ENCODE measurements at places on chromosomes 2 and 18.

DNA sequence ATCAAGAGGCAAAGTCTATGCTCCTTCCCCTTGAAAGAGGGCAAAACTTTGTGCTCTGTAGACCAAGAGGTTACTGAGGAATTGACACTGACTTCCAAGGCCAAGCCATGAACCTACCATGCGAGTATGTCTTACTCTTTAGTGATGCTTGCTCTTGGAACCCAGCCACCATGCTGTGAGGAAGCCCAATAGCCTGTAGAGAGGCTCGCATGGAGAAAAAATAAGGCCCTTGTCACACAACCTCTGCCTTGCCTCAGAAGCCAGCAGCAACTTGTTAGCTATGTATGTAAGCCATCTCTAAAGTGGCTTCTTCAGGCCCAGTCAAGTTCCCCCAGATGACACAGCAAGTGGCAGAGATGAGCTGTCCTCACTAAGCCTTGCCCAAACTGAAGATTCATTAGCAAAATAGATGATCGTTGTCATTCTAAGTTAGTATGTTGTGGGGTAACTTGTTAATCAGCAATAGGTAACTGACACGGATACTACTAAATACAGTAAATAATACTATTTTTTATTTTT lies 66.1 kb upstream of the RGPD5 start:
- no peak for DNase-seq

GRCh38 chr18:48798334-48799245 lies 152.2 kb downstream of the SMAD7 start:
- DNase-seq, result no peak

DNA sequence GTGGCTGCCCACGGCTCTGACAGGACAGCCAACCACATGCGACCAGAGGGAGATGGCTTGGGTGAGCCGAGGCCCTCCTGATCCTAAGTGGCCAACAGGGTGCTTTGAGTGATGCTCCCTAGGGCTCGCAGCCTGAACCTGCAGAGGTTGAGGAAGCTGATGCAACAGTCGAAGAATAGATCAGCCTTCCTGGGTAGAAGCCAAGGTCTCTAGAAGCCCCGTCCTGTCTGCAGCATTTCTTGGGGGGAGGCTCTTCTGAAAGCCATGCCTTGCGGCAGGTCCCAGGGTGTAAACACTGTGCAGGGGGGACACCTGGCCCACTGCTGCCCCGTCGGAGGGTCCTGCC lies 136.4 kb downstream of the HDAC4 start:
- no peak for DNase-seq

- peak; percentile 2 for DNase-seq
Measured at GRCh38 chr2:35963824-35964223, 391.8 kb upstream of the CRIM1 start.

GRCh38 chr18:42588786-42589185 lies 526.7 kb downstream of the RIT2 start:
- no peak for DNase-seq

GRCh38 chr2:32330136-32330535 lies 26.7 kb upstream of the BIRC6 start:
- DNase-seq, result no peak

- peak; percentile 83 for DNase-seq
Measured at GRCh38 chr2:65264821-65265670, 37.4 kb downstream of the ACTR2 start.

Data from ELR (cell line).